Ovary (tissue), 10 donors: ENCODE measurements at places on chromosomes 3 and 15. TPM values are rescaled to one million over a fixed set of nuclear protein-coding genes. Genes with fewer than 3 reads are reported as not detected.

GRCh38 chr3:53167418-53168174, 6.6 kb downstream of the PRKCD start:
- DNase-seq, result no peak

GRCh38 chr3:105345156-105345555, 21.6 kb upstream of the ALCAM start:
- DNase-seq, result no peak

DNA sequence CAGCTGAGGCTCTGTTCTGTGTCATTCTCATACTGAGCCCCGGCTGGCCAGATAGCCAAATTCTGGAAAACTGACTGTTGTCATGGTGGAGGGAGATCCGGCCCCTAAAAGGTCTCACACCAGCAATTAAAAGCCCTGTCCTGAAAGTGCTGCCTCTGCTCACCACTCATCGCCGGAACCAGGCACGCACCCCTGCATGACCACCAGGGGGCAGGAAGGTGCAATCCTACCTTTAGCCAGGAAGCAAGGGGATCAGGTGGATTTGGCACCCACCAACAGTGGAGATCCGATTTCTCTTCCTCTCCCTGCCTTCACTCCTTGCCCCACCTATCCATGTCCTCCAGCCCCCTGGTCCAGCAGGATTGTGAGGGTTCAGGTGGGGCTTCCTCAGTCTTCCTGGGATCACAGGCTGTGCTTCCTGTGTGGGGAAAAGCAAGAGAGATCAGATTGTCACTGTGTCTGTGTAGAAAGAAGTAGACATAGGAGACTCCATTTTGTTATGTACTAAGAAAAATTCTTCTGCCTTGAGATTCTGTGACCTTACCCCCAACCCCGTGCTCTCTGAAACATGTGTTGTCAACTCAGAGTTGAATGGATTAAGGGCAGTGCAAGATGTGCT, 16.1 kb upstream of the CACNA2D2 start:
- peak; percentile 53 for DNase-seq

DNA sequence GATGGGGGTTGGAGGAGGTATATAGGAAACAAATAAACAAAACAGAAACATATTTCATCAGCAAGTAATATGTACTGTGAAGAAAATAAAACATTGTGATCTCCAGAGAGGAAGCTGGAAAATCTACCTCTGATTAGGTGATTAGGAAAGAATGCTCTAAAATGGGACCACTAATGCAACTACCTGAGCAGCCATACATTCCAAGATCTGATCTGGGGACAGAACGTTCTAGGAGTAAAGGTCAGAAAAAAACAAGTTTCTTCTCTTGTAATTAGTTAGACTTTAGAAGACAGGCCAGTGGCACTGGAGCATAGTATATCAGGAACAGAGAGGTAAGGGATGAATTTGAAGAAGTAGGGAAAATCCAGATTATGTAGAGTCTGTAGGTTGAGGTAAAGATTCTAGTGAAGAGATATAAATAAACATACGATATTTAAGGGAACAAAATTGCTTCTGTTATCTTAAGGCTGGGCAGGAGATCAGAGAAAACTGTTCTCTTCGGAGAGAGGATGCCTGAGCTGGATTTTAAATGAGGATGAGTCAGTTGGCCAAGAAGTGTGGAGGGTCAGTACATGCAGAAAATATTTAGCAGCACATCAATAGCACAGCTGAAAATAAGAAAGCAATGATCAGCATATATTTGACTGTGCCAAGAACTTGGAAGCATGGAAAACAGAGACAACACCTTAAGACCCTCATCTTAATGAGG, 429.5 kb downstream of the NLGN1 start:
- DNase-seq, result no peak

GRCh38 chr15:43931790-43932435, 105.1 kb downstream of the WDR76 start:
- no peak for DNase-seq

DNA sequence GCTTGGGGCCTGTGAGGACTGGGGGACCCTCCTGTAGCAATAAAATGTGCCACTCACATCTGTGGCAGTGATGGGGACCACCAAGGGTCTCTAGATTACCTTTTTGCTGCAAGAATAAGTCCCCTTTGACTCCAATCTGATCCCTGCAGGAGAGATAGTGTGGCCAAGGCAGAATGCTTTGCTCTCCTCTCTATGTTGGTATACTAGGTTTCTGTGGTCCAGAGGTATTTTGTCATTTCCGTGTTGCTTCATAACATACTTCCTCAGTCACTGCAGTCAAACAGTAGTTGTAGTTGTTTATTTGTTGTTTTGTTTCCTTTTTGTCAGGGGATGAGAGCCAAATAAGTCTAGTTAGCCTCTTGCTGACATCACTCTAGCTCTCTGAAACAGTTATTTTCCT, 13.1 kb upstream of the NAALADL2 start:
- no peak for DNase-seq

- DNase-seq, result no peak
Measured at GRCh38 chr3:187919544-187919943, 174.3 kb upstream of the BCL6 start.

- peak; percentile 77 for DNase-seq
Measured at GRCh38 chr3:184176377-184177330, 2.0 kb downstream of the AP2M1 start.

Gene GRK7
- polyA plus RNA-seq, result not detected

Gene PRR20G
- polyA plus RNA-seq, result not detected

Gene PRICKLE2
- 18.2 TPM for polyA plus RNA-seq

Gene KCNAB1
- 8.0 TPM for polyA plus RNA-seq

Gene PPM1L
- 2.2 TPM for polyA plus RNA-seq

Gene CFAP20DC
- 0.42 TPM for polyA plus RNA-seq
